ENCODE measurements at places on chromosomes 6 and 20.

DNA sequence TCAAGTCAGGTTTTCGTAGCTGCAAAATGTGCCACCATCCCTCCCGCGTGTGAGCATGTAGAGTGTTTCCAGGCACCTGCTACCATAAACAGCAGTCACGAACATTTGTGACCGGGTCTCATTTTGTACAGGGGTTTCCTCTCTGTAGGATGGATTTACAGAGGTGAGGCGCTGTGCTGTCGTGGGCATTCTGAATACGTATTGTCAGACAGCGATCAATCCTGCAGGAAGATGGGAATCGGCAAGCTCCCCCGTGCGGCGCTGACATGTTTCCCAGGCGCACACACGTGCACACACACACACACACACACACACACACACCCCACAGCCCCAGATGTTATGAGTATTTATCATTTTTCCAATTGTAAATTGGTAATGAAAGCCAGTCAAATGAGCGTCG lies 15.8 kb downstream of the ANKRD60 start:
- H3K4me1 ChIP-seq = peaks cover 9% of the 10 kb centered on the region
- H3K27ac ChIP-seq = no peak overlapping the region
- no peak for DNase-seq

DNA sequence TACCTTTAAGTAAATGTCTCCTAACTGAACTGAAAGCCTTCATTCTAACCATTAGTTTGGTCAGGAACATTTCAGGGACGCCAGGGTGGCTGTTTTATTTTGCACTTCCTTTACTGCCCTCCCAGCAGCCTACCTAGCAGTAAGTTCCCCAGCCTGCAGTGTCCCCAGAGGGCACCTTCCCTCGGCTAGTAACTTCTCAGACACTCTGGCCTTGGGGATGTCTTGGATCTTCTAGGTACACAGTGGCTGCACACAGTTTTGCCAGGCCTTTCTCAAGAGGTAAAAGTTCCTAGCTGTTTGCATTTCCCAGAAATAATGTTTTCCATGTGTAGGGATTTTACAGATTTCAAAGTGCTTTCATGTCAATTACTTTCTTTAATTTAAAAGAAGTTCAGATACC lies 378 bp upstream of the LAMA2 start:
- peak overlapping the region; percentile 3 for H3K27ac ChIP-seq
- H3K36me3 ChIP-seq = no peaks in the 10 kb centered on the region
- peaks cover 7% of the 10 kb centered on the region for H3K4me1 ChIP-seq
- DNase-seq = no peak
- H3K27me3 ChIP-seq = peaks cover 28% of the 10 kb centered on the region
- H3K4me3 ChIP-seq = peak overlapping the region; percentile 90

- peak overlapping the region; percentile 34 for H3K27ac ChIP-seq
- H3K4me3 ChIP-seq = no peak overlapping the region
- no peak for DNase-seq
Observed at GRCh38 chr6:37020381-37020780, 14.9 kb downstream of the FGD2 start.

- peaks cover 5% of the 10 kb centered on the region for H3K36me3 ChIP-seq
- no peak for DNase-seq
- no peak overlapping the region for H3K27ac ChIP-seq
Observed at GRCh38 chr6:122553697-122554096, 56.5 kb upstream of the PKIB start.

DNA sequence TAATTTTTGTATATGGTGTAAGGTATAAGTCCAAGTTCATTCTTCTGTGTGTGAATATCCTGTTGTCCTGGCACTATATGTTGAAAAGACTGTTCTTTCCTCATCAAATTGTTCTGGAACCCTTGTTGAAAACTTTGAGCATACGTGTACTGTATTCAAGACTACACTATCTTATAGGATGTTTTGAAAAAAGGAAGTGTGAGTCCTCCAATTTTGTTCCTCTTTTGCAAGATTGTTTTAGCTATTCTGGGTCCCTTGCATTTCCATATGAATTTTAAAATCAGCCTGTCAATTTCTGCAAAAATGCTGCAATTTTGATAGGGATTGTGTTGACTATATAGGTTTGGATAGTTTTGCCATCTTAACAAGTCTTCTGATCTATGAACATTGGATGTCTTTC lies 195.2 kb downstream of the BACH2 start:
- no peak overlapping the region for H3K4me3 ChIP-seq
- no peak for DNase-seq
- H3K27ac ChIP-seq = no peak overlapping the region
- no peaks in the 10 kb centered on the region for H3K27me3 ChIP-seq
- H3K4me1 ChIP-seq = peaks cover 19% of the 10 kb centered on the region

DNA sequence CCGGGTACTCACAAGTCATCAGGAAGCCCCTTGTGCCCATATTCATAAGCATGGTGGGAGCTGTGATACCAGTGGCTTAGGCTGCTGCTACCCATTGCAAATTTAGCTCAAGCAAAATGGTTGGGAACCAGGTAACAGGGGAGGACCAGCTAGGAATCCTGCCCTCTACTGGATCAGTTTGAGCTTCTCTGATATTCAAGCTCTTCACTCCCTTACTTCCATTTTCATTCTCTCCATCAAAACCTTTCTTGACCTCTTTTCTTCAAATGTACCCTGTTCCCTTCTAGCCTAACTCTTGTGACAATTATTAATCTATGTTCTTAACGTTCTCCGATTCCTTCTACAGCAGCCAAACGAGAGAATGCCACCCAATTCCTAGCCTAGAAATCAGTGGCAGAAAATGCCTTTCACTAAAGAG lies 9.7 kb downstream of the NOL7 start:
- no peaks in the 10 kb centered on the region for H3K4me1 ChIP-seq
- peaks cover 17% of the 10 kb centered on the region for H3K36me3 ChIP-seq
- no peak for DNase-seq
- H3K27ac ChIP-seq = no peak overlapping the region
- no peaks in the 10 kb centered on the region for H3K27me3 ChIP-seq

GRCh38 chr6:142300302-142300701 lies 1.5 kb upstream of the ADGRG6 start:
- DNase-seq = no peak
- H3K27ac ChIP-seq = peak overlapping the region; percentile 98
- peak overlapping the region; percentile 95 for H3K4me3 ChIP-seq

DNA sequence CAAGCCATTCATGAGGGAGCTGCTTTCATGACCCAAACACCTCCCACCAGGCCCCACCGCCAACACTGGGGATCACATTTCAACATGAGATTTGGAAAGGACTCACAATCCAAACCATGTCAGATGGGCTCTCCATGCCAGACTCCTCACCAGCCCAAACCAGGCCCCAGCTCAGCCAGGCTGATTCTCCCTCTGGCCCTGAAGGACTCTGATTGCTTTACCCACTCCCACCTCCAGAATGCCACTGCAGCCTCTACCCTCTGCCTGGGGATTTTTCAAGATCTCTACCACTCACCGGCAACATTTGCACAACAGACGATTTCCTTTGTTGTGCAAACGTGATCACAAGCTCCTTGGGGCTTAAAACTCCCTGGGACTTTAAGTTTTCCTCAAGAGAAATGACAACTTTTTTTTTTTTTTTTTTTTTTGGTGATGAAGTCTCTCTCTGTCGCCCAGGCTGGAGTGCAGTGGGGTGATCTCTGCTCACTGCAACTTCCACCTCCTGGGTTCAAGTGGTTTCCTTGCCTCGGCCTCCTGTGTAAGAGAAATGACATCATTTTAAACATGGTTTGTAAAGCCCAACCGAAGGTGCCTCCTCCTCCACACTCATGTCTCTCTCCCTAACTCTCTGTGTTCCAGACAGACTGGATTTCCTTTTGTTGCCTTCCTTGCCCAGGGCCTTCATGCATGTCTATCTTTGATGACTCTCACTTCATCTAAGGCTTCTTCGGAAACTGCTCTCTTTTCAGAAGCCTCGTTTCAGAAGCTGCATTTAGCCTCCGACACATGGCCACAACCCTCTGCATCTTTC lies 147.0 kb downstream of the CDH26 start:
- peaks cover 12% of the 10 kb centered on the region for H3K4me1 ChIP-seq
- no peak overlapping the region for H3K27ac ChIP-seq
- no peak for DNase-seq
- no peaks in the 10 kb centered on the region for H3K36me3 ChIP-seq
- H3K4me3 ChIP-seq = no peak overlapping the region

DNA sequence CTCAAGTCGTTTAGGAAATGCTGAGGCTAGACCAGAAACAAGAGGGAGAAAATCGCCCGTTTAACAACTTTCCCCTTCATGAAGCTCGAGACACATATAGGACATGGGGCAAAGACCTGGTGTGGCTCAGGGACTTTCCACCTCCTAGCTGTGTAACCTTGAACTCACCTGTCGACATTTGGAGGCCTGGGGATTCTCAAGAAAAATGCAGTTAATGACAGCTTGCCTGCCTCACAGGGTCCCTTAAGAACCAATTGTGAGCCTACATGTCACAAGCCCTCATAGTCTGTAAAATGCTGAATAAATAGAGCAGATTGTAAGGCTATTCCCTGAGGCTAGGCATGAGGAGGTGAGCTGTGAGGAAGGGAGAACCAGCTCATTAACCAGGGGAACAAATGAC lies 35.1 kb downstream of the MGME1 start:
- H3K36me3 ChIP-seq = no peaks in the 10 kb centered on the region
- no peak overlapping the region for H3K4me3 ChIP-seq
- H3K27me3 ChIP-seq = no peaks in the 10 kb centered on the region
- H3K4me1 ChIP-seq = peaks cover 17% of the 10 kb centered on the region

All from type B pancreatic cell (in vitro differentiated cells).